HFF-Myc (cell line): ENCODE measurements at places on chromosomes 2 and 18.

GRCh38 chr18:76075777-76076176 is 419.3 kb downstream of the ZNF516 start:
- DNase-seq: no peak

GRCh38 chr2:219552382-219553167 is 8.7 kb downstream of the TMEM198 start:
- no peak for DNase-seq

DNA sequence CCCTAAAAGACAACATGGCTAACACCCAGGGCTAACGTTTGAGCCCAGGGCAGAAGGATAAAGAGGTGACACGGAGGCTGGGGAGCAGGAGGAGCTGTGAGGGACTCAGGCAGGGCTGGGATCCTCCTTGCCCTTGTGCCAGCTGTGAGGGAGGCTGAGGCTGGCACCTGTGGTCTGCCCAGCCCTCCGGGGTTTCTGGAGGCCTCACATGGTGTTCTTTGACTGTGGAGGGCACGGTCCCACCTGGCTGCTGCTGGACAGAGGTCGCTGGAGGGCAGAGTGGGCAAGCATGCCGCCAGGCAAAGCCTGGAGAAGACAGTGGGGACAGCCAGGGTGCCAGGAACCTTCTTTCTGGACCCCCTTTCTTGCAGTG is 26.8 kb upstream of the CNNM3 start:
- no peak for DNase-seq

GRCh38 chr2:26805241-26805676 is 19.4 kb downstream of the CENPA start:
- DNase-seq: peak; percentile 20

DNA sequence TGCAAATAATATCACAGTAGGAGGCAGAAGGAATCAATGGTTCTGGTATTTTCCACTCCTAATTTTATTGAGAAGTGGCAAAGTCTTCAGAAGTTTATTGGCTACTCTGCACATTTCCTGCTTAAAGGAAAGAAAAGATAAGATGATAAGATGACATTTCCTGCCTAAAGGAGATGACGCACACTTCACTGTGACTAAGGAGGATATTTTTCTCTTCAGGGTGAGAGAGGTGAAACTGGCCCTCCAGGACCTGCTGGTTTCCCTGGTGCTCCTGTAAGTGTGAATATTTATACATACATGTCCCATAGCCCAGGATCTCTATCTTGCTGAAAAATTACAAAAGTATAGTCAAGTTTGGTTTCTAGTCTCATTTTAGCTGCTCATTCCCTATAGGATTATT is 27.9 kb downstream of the COL3A1 start:
- DNase-seq: no peak

GRCh38 chr2:225501022-225501421 is 101.5 kb downstream of the NYAP2 start:
- no peak for DNase-seq

DNA sequence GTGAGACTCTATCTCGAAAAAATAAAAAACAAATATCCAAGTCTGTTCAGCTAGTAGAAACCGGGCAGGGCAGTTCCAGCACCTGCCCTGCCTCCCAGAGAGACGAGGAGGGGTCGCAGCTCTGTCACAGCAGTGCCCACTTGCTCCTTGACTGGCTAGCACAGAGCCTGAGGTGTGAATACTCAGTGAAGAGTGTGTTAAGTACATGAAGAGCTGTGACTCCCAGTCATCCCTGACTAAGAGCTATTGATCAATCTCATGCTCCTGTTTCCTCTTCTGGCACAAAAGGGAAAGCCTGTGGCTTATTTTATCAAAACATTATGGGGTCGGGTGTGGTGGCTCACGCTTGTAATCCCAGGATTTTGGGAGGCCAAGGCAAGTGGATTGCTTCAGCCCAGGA is 83.0 kb upstream of the FZD7 start:
- DNase-seq: no peak

DNA sequence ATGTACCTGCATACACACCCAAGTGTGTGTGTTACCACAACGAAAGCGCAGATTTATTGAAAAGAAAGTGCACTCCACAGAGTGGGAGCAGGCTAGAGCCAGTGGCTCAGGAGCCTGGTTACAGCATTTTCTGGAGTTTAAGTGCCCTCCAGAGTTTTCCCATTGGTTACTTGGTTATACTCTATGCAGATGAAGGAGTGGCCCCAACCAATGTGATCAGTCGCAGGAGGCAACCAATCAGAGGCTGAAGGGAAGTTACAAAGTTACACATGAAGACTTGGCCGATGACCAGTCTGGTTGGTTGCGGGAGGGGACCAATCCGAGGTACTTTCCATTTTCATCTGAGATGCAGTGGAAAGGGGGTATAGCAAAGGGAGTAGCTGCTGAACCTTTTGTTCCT is 13.5 kb upstream of the PRLH start:
- no peak for DNase-seq

- DNase-seq: no peak
Measured at GRCh38 chr18:79868811-79869541, 71.2 kb downstream of the KCNG2 start.

DNA sequence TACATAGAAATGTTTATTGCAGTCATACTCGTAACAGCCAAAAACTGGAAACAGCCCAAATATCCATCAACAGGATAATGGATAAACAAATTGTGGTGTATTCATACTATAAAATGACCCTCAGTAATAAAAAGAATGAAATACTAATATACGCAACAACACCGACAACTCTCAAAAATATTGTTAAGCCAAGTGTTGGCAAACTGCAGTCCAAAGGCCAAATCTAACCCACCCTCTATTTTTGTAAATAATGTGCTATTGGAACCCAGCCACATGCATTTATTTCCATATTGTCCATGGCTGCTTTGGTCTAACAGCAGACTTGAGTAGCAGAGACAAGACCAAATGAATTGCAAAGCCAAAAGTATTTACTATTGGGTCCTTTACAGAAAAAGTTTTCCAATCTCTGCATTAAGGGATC is 151.0 kb downstream of the MREG start:
- peak; percentile 58 for DNase-seq

DNA sequence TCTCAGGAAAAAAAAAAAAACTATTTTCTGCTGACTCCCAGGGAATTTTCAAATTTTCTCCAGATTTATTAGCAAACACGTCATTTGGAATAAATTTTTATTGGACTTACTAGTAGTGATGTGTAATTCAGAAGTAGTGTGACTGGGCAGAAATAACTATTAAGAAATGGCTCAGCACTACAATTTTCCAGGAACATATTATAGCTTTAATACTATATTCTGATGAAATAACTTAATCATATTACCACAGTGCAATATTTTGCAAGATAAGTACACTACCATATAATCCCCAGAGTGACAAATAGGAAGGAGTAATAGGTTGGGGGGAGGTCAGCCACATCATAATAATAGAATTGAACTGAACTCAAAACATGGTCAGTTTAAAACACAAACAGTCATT is 19.7 kb upstream of the TNFAIP6 start:
- DNase-seq: no peak

DNA sequence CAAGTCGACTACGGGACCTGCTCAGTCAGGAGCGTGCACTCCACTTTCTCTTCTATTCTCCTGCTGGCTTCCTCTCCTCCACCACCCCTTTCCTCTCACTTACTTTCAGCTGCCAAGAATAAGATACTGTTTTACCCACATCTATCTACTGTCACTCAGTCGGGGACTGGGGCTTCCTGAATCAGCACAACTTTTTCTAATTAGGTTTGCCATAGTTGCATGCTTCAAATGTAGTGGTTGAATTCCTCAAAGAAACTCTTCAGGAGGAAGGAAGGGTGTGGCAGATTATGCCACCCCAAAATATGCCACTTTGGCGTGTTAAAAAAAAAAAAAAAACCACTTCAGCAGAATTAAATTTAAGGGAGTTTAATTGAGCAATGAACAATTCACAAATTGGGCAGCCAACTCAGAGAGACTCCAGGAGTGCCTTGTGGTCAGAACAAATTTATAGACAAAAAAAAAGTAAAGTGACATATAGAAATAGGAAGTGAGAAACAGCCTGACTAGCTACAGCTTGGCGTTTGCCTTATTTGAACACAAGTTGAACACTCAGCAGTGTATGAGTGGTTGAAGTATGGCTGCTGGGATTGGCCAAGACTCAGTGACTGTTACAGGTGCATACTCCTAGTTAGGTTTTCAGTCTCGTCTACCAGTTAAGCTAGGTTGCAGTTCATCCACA is 32.5 kb upstream of the RMDN2 start:
- no peak for DNase-seq

GRCh38 chr18:77115192-77115953 is 17.2 kb downstream of the MBP start:
- DNase-seq: no peak

GRCh38 chr2:25044011-25044410 is 2.1 kb downstream of the EFR3B start:
- DNase-seq: no peak

GRCh38 chr2:70510313-70510712 is 43.3 kb downstream of the TGFA start:
- no peak for DNase-seq

DNA sequence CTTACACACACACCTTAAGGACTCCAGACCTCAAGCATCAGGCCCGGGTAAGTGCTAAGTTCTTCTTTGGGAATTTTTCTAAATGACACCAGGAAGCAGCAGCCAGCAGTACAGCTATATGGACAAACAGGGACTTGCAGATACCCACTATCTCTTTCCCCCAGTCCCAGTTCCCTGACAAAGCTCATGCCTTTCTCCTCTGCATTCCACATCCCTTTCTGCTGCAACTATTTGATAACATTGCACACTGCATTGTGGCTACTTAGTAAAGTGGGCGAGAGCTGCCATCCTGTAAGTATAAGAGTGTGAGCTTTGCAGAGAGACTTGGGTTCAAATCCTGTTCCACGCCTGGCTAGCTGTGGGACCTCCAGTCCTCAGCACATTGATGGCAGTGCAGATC is 14.0 kb upstream of the CD226 start:
- no peak for DNase-seq

- no peak for DNase-seq
Measured at GRCh38 chr2:224638301-224638823, 53.2 kb upstream of the CUL3 start.

DNA sequence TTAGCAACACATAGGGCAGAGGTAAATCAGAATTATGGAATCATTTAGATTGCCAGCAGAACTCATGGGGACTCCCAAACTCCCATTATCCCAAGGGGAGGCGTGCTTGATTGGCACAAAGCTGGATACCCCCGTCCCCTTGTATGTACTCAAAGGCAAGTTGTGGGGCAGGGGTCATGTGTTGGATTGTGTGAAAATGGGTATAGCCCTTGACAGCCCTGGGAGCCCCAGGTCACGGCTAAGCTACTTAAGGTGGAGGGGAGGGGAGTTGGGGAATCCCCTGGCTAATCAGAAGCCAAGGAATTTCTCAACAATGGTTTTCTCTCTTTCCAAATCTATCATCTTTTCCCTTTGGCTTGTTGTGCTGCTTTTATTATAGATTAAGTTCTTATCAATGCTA is 32.7 kb downstream of the CLIP4 start:
- DNase-seq: no peak

- no peak for DNase-seq
Measured at GRCh38 chr2:171879865-171880264, 14.2 kb downstream of the SLC25A12 start.

- no peak for DNase-seq
Measured at GRCh38 chr2:216344950-216345300, 27.4 kb downstream of the MARCHF4 start.

DNA sequence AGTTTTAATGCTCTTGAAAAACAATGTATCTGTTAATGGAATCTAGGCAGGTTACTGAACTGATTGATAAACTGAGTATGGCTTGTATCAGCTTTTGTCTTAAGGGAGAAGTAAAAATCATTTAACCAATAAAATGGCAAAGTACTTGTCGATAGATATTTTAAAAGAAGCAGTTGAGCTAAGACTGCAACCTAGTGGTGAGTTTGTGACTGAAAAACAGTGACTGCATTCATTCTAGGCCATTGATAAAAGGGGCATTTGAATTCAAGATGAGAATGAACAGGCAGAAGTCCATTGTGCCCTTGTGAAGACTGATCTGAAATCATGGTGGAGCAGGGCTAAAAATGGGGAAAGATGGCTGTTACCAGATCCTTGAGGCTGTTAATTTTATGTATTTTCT is 59.4 kb upstream of the MSTN start:
- DNase-seq: no peak

GRCh38 chr2:9703085-9703678 is 72.4 kb upstream of the YWHAQ start:
- DNase-seq: peak; percentile 94

DNA sequence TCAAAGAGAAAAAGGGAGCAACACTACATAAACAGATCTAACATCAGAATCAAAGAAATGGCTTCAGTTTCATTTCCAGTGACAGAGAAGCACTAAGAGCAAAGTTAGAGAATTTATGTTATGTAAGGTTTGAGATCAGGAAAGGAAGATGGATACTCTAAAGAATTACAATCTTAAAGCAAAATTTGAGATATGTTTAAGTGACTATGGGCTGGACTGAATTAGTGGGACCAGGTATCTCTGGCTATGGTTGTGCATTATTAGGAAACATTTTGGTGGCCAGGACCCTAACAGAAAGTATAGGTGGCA is 208.2 kb downstream of the CCDC178 start:
- no peak for DNase-seq
